ENCODE measurements at places on chromosomes 1 and 21. TPM values are rescaled to one million over a fixed set of nuclear protein-coding genes. Genes with fewer than 3 reads are reported as not detected.
A peak's percentile ranks its signal among the peaks of the same experiment; 100 is the strongest.

NUP210L gene
- polyA plus RNA-seq, result 0.04 TPM

C1QB gene
- 6.2 TPM for polyA plus RNA-seq

S100A12 gene
- 3.9 TPM for polyA plus RNA-seq

CAP1 gene
- 212 TPM for polyA plus RNA-seq

CELA3A gene
- not detected for polyA plus RNA-seq

CD5L gene
- polyA plus RNA-seq, result not detected

ADAM30 gene
- polyA plus RNA-seq, result not detected

TRIM58 gene
- 1.2 TPM for polyA plus RNA-seq

FMN2 gene
- polyA plus RNA-seq, result 10.5 TPM

VSIG8 gene
- 0.93 TPM for polyA plus RNA-seq

FAM72C gene
- 1.5 TPM for polyA plus RNA-seq

DNA sequence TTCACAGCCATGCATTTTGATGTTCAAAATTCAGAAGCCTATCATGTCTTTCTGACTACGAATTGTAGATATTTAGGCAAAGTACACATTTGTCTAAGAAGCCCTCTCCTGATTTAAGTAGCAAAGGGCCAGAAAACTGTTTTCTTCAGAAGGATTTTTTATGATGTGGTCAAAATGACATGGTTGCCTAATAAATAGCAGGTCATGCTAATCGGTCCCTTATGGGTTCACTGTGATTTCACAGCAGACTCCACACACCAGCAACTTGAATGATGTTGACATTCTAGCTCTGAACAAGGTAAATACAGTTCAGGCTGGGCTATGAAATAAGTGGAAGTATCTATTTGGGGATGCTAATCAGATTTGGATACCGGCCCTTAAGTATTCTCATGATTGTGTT lies 178.7 kb upstream of the DPYD start:
- no peak for DNase-seq

GRCh38 chr1:183632964-183633363 lies 2.6 kb downstream of the ARPC5 start:
- DNase-seq, result no peak

- no peak for DNase-seq
Measured at GRCh38 chr1:83691953-83692500, 306.9 kb downstream of the TTLL7 start.

DNA sequence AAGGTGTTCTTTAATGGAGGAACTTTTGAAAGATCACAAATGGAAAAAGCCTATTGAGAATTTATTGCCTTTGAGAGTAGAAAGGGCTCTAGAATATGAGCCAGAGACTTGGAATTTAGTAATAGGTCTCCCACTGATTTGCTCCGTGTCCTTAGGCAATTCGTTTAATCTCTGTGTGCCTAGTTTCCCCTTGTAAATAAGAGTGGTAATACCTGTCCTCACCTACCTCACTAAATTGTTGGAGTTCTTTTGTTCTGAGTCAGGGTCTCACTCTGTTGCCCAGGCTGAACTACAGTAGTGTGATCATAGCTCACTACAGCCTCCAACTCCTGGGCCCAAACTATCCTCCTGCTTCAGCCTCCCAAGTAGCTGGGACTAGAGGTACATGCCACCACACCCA lies 15.0 kb upstream of the TEKT2 start:
- no peak for DNase-seq

DNA sequence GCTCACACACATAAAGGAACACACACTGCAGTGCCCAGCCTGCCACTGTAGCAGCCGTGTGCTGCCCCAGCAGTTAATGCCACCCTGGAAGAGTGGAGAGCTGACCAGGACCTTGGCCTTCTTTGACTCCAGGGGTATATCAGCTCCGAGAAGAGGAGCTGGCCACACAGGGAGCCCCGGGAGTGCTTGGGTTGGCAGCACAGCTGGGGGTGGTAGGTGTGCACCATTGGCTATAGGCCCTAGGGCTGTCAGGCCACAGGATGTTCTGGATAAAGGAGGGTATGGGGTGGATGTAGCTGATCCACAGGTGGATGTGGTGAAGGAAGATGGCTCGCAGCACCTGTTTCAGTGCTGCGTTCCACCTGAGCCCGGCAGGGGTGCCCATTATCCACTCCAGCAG lies 640.5 kb downstream of the PLPP3 start:
- DNase-seq, result no peak

DNA sequence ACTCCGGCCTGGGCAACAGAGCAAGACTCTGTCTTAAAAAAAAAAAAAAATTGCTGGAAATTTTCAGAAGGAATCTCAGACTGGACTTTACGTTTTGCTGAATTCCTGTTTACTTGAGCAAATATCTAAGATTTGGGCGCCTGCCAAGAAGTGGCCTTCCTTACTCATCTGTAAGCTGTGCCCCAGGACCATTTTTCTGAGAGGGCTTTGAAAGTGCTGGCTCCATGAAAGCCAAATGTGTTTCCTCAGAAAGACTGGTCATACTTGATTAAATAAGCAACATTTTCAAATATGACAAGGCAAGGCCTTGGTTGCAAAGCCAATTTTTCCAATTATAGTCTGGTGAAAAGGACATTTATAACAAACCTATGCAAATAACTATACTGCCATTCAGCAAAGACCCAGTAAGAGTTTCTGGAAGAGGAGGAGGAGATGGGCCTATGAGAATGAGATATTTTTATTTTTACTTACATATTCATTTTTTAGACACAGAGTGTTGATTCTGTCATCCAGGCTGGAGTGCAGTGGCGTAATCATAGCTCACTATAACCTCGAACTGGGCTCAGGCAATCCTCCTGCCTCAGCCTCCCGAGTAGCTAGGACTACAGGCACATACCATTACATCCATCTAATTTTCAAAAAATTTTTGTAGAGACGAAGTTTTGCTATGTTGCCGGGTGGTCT lies 56.3 kb upstream of the HTR1D start:
- DNase-seq, result no peak

DNA sequence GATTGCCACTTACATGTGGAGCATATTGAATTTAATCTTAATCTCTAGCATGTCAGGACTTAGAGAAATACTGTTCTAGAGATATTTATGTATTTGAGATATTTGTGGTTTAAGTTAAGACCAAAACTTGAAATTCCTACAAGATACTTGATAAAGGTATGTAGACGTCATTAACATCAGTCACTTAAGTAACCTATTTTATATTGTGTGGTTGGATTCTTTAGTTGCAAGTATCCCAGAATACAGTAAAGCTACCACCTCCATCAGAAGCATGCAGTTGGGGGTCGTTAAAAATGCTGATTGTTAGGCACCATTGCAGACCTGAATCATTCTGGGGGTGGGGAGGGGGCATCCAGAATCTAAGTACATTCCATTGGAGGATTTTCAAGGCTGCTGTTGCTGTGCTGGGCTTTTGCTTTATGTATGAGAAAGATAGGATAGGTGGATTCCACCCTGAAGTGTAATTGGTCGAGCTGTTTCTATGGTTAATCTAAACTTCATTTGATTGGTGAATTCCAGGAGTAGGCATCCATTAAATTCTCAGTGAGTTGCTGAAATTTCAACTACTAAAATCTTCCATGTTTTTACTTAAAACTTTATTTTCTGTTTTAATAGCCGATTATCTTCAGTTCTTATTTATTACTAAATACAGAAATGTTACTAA lies 4.0 kb downstream of the H3-3A start:
- no peak for DNase-seq

DNA sequence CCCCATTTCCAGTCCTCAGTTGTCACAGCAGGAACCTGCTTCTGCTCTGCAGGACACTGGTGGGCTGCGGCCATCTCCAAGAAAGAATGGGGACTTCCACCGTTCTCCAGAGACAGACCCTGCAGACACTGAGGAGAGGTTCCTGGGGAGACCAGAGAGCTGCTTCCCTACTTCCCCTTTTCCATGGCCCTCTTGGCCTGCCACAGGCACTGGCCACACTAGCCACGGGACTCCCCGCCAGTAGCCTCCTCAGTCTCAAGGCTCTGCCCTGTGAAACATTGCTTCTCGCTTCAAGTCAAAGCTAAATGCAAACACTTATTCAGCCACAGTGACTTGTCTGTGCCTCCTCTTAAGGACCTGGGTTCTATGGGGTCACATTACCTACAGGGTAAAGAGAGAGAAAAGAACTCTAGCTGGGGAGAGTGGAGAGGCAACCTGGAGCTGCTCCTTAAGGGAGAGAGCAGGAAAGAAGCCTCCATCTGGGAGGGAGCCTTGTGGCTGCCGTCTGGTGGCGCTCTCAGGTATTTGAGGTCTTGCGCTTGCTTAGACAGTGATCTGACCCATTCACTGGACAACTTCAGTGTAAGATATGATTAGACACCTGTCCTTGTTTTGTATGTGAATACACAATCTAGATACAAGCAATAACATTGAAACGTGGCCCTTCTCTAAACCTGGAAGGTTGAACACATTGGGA lies 5.4 kb upstream of the SLAMF8 start:
- no peak for DNase-seq

DNA sequence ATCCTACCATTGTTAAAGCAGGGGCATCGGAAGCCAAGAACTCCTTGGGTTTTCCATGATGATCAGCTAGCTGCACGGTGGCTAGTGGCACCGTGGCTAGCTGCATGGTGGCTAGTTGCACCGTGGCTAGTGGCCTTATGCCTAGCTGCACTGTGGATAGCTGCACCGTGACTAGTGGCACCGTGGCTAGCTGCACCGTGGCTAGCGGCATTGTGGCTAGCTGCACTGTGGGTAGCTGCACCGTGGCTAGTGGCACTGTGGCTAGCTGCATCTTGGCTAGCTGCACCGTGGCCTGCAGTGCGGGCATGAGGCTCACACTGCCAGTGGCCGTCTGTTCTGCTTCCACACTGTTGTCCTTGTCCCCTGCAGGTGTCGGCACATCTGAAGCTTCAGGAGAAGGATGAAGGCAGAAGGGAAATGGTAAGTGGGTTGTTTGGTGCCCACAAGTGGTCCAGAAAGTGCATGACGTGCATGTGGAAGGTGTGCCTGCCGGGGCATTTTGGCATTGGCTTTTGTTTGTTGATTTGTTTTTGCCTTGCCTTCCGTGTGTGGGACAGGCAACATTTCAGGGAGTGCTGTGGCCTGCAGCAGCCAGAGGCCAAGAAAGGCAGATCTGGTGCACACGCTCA lies 38.6 kb downstream of the TFF3 start:
- no peak for DNase-seq

DNA sequence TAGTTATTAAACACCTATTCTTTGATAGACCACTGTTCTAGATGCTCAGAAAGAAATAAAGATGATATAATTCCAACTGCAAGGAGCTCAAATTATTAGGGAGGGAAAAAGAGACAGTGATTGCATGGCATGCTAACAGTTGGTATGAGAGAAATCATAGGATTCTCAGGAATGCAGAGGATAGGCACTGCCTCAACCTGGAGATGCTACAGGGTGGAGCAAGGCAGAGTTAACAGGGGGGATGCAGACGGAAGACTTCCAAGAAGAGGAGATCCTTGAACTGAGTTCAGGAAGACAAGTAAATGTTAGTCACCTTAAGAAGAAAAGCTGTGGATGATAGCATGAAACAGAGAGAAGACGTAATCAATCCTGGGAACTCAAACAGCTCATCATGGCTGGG lies 123.7 kb downstream of the DAB1 start:
- DNase-seq, result no peak

DNA sequence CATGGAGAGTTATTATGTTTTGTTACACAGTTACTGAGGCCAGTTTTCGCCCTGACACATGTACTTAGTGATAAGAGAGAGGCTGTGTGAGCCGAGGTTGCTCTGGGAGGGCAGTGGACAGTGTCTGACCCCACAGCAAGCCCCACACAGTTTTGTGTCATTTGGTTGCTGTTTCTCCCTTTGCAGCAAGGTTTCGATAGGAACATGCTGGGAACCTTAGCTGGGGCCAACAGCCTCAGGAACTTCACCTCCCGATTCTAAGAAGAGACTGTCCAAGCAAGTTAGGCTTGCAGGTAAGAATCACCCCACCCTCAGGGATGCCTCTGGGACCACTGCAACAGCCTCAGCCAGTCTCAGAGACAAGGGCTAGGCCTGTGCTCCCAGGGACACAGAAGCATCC lies 45.3 kb downstream of the PKP1 start:
- no peak for DNase-seq

- peak; percentile 49 for DNase-seq
Measured at GRCh38 chr1:41810446-41810845, 108.3 kb downstream of the HIVEP3 start.

- DNase-seq, result no peak
Measured at GRCh38 chr1:101203820-101204540, 32.8 kb upstream of the S1PR1 start.

- DNase-seq, result no peak
Measured at GRCh38 chr1:32980080-32980479, 15.5 kb upstream of the RNF19B start.

DNA sequence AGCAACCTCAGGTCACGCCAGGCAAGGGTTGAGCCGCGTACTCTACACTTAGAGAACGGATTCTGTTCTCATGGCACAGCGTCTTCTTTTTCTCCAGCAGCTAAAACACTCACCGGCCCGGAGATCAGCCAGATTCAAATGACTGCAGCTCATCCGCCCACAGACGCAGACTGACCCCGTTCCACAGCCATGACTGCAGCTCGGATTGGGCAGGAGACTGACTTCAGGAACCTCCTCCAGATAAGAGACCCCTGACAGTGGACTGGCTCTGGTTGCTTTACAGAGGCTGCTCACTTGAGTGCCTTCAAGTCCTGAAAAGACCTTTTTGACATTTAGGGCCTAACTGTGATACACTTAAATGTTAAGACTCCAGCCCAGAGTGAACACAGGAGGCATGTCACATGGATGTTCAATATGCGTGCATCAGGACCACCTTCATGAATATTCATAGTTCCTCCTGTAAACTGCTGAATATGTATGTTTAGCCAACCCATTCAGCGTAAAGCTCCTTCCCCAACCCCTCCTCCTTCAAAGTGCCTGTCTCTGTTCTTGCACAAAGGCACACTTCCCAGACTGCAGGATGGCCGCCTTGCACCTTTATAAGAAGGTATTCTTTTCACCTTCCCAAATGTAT lies 42.6 kb downstream of the BACE2 start:
- DNase-seq, result no peak

DNA sequence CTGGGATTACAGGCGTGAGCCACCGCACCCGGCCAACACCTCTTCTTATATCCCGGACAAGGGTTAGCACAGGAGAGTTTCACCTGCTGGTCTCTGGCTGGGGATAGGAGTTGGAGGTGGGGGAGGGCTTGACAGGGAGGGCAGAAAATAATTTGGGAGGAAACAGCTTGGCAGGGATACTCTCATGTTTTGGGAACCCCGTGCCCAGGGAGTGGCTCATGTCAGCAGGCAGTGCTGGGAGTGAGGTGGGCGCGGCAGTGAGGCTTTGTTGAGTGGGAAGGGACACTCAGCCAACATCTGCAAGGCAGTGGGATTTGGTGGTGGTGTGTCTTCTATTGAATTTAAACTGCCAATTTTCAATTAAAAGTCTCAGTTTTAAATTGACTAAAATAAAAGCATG lies 1.1 kb upstream of the THEM5 start:
- no peak for DNase-seq

DNA sequence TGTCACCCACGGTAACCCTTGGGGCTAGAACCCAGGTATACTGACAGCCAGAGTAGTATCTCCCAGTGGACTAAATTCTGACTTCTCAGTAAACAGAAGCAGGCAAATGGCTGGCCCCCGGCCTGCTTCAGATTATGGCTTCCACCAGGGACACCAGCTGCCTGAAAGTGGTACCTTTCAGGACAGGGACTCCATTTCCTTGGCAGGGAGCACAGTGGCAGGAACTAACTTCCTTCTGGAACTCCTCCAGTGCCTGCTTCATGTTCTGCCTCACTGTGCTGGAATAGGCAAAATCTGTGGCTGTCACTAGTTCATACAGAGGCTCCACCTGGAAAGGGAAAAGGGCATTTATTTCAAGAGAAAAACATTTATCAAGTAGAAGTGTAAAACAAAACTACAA lies 32.7 kb downstream of the C8B start:
- DNase-seq, result no peak

- no peak for DNase-seq
Measured at GRCh38 chr1:228043281-228043848, 36.6 kb downstream of the WNT3A start.

All from right renal cortex interstitium (tissue), 3 donors.